Uterus (tissue), 4 donors: ENCODE measurements at places on chromosomes 12 and 14.
A peak's percentile ranks its signal among the peaks of the same experiment; 100 is the strongest.

- no peak for DNase-seq
Observed at GRCh38 chr14:58479975-58480374, 52.5 kb downstream of the KIAA0586 start.

DNA sequence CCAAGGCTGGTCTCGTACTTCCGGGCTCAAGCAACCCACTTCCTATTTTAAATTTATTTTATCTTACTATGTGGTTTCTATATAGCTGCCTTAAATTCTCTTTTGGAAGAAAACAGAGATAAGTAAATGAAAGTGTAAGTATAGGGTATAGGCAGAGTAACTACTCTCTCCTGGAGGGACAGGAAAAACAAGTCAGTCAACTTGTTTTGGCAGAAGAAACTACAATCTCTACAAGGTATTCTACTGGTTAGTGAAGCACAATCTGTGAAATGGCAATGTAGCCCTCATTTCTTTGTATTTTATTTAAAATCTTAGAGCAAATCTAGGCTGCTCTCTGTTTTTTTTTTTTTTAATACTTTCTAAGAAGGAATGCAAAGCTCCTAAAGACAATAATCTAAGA lies 55.4 kb downstream of the UBR7 start:
- DNase-seq, result no peak

DNA sequence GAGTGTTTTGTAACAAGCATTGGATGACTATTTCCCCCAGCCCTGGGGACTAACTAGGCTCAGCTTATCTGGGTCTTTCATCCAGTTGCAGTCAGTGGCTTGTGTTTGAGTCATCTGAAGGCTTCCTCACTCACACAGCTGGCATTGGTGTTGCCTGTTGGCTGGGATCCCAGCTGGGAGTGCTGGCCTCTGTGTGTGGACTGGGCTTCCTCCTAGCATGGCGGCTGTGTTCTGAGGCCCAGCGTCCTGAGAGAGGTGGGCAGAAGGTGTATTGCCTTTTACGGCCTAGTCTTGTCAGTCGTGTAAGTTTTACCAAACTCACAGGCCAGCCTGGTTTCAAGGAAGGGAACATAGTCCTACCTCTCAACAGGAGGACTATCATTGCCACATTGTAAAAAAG lies 28.3 kb upstream of the PPP2R5C start:
- DNase-seq, result no peak

- DNase-seq, result no peak
Observed at GRCh38 chr14:88030079-88030478, 25.1 kb downstream of the GPR65 start.

DNA sequence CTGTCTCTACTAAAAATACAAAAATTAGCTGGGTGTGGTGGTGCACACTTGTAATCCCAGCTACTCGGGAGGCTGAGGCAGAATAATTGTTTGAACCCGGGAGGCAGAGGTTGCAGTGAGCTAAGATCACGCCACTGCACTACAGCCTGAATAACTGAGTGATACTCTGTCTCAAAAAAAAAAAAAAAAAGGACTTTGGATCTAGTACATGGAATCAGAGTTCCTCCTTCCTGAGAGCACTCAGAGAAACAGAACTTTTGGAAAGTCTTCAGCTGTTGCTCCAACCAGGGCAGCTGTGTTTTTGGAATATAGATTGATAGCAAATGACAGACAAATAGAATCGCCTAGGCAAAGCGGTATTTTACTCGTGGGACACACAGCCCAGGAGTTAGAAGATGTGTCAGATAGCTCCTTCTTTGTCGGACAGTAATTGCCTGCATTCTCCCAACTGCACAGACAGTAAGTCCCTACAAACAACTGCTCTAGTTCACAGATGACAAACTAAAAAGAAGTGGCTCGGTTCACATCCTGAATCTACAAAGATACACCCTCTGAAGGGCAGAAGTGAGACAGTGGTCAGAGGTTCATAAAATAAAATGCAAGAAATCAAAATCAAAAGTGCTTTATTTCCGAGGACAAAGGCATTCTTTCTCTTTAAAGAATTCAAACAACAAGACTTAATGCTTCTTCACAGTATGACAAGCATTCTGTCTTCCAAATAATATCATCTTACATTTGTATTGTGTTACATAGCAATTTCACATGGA lies 17.1 kb upstream of the NEK9 start:
- no peak for DNase-seq

- DNase-seq, result no peak
Observed at GRCh38 chr14:24132976-24133375, 2.5 kb downstream of the FITM1 start.

DNA sequence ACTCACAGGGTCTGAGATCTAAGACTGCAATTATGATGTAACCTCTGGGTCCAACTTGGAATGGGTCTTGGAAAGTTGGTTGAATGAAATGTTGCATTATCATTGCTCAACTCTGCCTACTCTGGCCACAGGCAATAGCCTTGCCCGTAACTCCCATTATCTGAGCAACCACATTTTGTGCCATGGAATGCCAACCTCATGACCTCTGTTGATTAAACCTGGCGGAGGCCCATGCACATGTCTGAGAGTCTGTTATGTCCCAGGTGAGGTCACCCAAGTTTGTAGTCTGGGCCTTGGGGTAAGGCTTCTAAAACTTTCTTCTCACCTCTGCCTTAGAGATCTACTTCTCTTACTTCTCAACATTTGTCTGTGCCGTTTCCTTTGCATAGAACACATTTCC lies 140.9 kb downstream of the TBX5 start:
- DNase-seq, result no peak

- peak; percentile 18 for DNase-seq
Observed at GRCh38 chr12:96985515-96986362, 78.7 kb downstream of the NEDD1 start.

- DNase-seq, result no peak
Observed at GRCh38 chr12:10272467-10272866, 35.2 kb upstream of the KLRD1 start.

GRCh38 chr12:75656648-75657047 lies 145.2 kb upstream of the KRR1 start:
- DNase-seq, result no peak

GRCh38 chr14:37047226-37047625 lies 125.2 kb downstream of the SLC25A21 start:
- no peak for DNase-seq

GRCh38 chr14:36671149-36671548 lies 9.5 kb downstream of the PAX9 start:
- no peak for DNase-seq

DNA sequence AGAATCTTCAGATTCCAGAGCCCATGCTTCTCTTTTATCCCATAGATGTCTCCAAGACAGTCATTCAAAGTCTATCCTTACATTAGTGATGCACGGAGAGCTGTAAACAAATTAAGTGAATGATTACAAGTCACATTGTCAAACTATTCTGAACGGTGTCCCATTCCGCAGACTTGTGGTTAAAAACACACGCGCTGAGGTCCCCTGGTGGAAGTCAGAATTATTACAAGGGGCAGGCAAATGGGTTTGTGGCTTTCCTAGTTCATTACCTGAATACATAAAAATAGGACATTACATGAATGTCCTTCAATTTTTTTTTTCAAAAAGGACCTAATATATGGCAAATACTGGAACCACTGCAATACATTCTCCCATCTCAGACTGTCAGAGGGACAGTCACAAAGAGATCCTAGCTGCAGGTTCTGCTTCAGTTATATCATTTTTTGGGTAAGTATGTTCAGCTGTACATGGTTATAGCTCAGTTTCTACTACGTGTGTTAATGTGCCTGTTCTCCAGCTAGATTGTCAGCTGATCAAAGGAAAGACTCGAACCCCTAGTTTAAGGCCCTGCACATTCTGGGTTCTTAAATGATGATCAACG lies 53.1 kb upstream of the STON2 start:
- DNase-seq, result peak; percentile 41

DNA sequence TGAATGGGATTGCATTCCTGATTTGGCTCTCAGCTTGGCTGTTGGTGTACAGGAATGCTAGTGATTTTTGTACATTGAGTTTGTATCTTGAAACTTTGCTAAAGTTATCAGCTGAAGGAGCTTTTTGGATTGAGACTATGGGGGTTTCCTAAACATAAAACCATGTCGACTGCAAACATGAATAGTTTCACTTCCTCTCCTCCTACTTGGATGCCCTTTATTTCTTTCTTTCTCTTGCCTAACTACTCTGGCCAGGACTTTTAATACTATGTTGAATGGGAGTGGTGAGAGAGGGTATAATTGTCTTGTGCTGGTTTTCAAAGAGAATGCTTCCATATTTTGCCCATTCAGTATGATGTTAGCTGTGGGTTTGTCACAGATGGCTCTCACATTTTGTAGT lies 141.5 kb downstream of the CEP83 start:
- no peak for DNase-seq
